ENCODE measurements at places on chromosomes 11 and 22.

- no peak for DNase-seq
Observed at GRCh38 chr22:24043958-24044357, 32.9 kb downstream of the CABIN1 start.

GRCh38 chr11:59822989-59823566, 12.5 kb upstream of the MRPL16 start:
- DNase-seq: peak; percentile 75

DNA sequence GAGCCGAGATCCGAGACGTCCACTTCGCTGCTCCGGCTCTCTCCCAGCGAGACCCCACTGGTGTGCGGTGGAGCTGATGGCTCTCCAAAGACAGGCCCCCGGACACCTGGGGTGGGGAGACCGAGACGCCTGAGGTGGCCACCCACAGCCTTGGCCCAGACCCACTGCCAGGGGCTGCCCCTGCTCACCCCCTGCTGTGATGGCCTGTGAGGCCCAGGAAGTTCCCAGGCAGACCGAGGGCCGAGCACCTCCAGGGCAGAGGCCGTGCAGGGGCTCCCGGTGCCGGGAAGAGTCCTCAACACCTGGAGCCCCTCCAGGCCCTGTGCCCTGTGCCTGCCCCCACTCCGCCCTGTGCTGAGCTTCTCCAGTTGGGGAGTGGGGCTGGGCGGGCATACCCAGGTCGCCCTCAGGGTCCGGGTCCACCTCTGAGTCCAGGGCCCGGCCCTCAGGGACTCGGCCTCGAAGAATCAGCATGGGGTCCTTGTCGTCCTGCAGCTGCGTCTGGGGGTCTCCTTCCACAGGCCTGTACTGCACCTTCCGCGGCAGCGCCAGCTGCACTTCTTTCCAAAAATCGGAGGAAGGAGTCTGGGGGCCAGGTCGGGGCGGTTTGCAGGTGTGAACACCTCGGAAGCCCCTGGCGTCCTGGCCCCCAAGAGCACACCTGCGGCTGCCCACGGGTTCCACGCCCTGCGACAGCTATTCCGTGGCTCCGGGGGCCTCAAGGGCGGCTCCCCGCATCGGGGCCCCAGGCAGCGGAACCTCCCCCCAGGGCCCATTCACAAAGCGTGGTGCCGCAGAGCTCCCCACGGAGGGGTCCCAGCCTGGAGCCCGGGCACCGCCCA, 8.6 kb downstream of the SIGIRR start:
- DNase-seq: no peak

DNA sequence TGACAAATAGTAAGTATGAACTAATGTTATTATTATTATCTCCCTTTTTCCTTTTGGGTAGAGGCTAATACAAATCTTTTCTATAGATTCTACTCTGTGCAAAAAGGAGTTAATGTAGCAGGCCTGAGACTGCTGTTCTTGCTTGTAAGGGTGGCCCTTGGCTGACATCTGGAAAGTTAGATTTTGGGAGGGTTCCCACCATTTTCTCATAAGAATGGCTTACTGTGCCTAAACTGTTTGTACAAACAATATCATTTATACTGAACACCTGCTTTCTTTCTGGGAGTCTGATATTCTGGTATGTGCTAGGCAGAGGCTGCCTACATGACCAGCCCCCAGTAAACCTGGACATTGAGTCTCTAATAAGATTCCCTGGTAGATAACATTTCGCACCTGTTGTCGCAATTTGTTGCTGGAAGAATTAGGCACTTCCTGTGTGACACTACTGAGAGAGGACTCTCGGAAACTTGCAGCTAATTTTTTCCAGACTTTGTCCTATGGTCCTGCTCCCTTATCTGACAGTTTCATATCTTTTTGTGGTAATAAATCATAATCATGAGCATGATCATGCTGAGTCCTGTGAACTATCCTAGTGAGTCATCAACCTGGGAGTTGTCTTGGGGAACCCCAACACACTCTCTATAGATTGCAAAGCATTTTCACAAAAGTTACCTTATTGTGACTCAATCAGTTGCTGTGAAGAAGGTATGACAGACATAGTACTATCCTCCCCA, 257.7 kb upstream of the CCDC90B start:
- no peak for DNase-seq

- no peak for DNase-seq
Observed at GRCh38 chr11:112734207-112734606, 227.0 kb upstream of the NCAM1 start.

- no peak for DNase-seq
Observed at GRCh38 chr11:86369668-86370067, 5.0 kb upstream of the CCDC81 start.

DNA sequence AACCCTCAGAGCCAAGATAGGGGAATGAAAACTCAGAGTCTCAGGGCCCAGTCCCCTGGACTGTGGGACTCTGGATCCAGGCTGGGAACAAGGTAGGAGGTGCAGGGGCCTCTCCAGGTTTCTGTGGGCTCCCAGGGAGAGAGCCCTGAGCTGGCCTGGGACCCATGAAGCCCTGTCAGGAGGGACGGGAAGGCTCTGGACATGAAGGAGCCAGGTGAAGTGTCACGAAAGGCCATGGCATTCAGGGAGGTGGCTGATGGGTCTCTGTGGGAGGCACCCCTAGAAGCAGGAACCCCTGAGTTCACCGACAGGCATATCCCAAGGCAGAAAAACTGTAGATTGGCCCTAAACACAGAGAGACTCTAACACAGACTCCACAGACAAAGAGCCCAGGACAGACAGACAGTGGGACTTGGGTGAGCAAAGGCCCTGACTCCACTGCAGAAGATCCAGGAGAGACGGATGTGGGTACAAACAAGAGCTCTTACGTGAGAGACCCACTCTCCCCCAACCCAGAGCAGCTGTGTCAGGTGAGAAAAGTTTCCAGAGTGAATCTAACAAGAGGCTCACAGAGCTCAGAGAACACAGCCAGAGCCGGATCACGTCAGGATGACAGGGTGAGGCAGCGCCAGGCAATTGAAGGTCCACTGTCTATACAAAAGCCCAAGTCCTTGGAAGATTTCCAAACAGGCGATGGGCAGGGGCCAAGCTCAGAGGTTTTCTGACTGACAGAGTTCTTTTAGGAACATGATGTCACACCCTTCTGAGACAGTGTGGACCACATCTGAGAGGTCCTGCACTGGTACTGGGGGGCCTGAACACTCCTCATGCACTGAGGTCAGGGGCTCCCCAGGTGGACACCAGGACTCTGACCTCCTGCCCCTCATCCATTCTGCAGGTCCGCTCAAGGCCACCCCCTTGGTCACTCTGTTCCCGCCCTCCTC, 27.4 kb downstream of the IGLL5 start:
- peak; percentile 39 for DNase-seq

DNA sequence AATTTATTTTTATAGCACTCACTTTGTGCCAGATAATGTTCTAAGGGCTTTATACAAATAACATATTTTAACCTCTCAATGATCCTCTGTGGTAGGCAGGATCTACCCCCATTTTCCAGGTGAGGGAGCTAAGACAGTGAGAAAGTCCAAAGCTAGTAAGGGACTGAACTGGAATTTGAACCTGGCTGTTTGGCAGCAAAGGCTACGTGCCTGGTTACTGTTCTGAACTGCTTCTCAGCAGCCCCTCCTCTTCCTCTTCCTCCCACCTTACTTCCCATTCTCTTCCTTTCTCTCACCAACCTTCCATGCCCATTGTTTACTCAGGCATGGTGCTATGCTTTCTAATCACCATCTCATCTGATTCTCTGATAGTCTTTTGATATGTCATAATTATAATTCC, 82.0 kb downstream of the INSC start:
- DNase-seq: no peak

DNA sequence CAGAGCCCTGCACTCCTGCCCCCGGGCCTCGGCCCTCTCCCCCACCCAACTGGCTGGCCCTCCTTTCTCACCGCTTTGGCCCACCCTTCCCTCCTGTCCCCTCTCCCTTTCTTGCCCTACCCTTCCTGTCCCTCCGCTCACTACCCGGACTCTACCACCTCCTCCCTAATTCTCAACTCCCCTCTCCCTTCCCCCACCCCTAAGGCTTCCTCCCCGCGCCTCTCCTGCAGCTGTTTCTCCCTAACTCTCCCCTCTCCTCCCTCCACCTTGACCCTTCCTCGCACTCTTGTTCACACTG, 421 bp downstream of the SLC15A3 start:
- no peak for DNase-seq

DNA sequence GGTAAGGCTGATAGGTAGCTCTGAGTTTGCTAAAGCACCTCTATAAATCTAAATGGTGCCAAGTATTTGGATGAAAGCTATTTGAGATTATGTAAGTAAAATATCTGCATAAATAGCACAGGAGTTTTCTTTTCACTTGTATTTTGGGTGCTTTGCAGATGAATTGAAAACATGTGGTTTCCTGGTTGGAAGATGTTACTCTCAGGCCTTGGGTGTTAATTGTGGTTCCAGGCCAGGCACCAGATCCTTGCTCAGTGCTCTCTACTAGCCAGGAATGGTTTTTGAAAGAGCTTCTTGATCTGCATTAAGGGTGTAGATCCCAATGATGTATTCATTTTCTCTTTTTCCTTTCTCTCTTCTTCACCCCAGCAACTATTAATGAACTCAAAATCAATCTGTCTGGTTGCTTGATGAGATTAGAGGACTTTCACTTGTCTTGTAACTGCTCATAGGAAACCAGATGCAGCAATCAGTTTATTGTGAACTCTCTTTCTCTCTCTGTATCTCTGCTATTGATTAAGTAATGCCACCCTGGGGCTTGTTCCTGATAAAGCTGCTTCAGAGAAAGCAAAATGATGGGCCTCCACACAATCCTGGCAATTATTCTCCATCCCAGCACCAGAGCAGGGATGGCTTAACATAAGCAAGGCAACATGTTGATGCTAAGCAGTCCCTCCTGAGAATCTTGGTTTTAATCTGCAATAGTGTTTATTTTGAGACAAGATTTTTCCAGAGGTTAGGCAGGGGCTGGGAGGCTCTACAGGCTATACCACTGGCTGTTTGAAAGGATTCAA, 147.0 kb upstream of the NTM start:
- DNase-seq: no peak

DNA sequence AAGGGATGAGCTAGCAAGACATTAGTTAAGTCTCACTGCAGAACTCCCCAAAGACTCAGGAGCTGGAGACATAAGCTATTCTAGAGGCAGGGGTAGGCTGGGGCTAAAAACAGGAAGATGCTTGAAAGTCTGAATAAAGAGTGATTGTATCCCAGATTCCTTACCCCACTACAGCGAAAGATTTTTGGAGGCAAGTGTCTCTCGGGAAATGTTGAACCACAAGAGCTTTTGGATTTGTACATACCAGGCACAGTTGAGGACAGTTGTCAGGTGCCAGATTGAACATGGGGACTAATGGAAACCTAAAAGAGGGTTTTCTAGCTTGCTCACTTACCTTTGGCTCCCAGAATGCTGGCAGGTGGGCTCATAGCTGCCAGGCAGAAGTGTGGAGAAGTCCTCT, 43.5 kb upstream of the OR9Q1 start:
- no peak for DNase-seq

- DNase-seq: no peak
Observed at GRCh38 chr11:44563711-44564110, 1.8 kb upstream of the CD82 start.

DNA sequence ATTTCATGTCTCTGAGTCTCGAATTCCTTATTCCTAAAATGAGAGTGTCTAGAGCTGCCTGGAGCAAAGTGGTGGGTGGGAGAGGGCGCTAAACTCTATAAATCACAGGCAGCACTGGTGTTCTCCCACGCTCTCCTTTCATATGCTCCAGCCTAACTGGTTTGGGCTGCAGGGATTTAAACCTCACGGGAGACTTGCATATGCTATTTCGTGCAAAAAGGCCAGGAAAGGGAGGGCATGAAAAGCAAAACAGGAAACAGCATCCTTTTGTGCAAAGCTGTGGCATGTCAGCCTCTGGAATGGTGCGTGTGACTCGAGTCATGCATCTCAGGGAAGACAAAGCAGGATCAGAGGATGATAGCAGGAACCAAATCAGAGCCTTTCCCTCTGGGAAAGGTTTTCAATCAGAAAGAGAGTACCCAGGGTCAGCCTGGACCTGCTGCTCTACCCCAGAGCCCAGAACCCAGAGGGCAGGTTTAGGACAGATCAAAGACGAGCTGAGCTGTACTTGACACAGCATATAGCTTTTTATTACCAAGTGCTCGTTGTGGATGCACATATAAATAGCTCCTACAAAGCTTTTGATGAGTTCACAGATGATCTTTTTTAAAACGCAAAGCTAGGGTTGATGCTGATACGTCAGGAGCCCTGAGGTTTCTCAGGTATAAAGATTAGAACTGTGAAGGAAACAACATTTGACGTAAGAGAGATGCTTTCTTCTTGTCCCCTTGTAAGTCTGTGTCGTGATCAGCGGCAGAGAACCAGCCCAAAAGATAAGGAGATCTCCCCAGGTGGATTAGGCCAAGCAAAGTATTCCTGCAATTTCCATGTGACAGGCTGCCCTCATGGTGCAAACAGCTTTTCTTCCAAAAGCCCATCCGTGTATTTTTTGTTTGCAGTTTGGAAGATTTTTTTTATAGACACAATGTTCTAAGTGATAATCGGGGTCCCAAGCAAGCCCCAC, 46.2 kb upstream of the YWHAH start:
- DNase-seq: peak; percentile 72

- DNase-seq: no peak
Observed at GRCh38 chr11:74776546-74776945, 27.9 kb downstream of the RNF169 start.

DNA sequence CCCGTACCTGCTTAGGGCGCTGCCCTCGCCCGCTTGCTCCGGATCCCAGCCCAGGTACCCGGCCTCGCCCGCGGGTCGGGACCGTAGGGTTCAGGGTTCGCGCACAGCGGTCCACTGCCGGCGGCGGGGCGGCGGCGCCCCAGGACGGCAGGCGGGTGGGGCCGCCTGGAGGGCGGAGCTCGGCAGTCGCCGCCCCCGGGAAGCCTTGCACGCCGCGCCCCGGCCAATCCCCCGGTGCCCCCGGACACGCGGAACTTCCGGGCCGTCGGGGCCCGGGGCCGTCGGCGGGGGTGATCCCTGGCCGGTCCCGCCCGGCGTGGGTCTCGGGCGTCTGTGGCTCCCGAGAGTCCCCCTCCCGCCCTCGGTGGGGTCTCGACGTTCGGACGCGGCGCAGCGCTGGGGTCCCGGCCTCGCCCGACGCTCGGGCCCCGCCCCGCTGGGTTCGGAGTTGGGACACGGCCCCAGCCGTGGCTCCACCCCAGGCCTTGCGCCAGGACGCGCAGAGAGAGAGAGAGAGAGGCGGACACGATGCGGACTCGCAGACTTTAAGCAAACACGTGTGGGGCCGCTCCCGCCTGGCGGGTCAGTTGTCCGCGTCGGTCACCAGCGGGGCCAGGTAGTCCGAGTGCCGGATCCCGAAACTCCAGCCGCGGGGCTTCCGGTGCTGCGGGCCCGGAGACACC, at the start of gene TYMP:
Gene TYMP (minus strand): TSS at position 116 of the 683 bp plus-strand sequence. CDS start 303 bp downstream, outside the sequence.
- DNase-seq: no peak

- no peak for DNase-seq
Observed at GRCh38 chr22:47299863-47300697, 537.6 kb downstream of the TBC1D22A start.

DNA sequence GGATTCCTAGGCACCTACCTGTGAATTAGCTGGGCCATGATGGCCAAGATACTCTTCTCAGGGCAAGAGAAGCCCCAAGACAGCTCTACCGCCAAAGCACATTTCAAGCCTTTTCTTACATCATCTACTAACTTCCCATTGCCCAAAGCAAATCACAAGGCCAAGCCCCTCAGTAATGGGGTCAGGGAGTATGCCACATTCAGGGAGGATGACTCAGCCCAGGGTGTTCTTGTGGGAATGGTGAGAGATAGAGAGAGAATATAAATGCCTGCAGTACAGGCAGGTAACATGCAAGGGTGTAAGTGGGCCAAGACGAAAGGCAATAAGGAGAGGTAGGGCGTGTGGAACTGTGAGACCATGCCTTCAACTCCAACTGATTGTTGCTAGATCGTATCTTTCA, 162.5 kb upstream of the ISX start:
- DNase-seq: no peak
